ENCODE measurements at places on chromosomes 5 and 9. TPM values are rescaled to one million over a fixed set of nuclear protein-coding genes. Genes with fewer than 3 reads are reported as not detected.

Gene DAPK1
- 47.8 TPM for total RNA-seq

Gene OTULINL
- 0.49 TPM for total RNA-seq

Gene PRDM9
- total RNA-seq: not detected

Gene PTGS1
- 5.9 TPM for total RNA-seq

Gene MATR3
- 160 TPM for total RNA-seq

Gene LCN9
- total RNA-seq: not detected

Gene GLT6D1
- total RNA-seq: not detected
